ENCODE measurements at places on chromosomes 12 and 14.

- DNase-seq, result no peak
Measured at GRCh38 chr12:70741256-70741655, 104.0 kb upstream of the PTPRB start.

- no peak for DNase-seq
Measured at GRCh38 chr14:34329301-34329700, 132.7 kb downstream of the SPTSSA start.

GRCh38 chr12:6774499-6775062 lies 2.3 kb downstream of the LAG3 start:
- DNase-seq, result no peak

DNA sequence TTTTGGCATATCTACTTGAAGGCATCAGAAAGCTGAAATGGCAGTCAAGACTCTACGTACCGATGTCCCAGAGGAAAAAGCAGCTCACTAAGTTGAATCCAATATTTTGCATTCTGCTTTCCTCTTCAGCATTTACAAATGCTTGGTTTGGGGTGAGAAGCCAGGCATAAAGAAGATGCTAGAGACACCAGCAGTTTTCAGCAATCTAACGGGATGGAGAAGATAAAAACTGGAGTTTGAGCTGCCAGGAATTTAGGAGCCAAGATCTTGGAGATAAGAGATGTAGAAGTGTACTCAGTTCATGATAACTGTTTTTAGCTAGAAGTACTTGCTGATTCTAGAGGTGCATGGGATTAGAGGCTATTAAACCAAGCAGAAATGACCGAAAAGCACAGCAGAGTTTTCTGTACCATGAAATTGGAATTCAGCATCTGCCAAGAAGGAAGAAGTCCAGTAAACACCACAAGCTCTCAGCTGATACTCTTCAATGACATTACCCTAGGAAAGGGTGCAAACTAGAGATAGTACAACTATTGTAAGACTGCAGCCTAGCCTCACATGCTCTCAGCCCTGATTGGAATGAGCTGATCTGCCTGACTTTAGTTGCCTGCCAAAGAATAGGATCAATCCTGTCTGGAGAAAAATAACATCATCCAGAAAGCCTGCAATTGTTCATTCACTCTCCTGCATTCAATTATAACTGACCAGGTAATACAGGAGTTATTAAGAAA lies 7.4 kb upstream of the ALDH1L2 start:
- no peak for DNase-seq

GRCh38 chr12:117111821-117112595 lies 12.8 kb upstream of the TESC start:
- no peak for DNase-seq

DNA sequence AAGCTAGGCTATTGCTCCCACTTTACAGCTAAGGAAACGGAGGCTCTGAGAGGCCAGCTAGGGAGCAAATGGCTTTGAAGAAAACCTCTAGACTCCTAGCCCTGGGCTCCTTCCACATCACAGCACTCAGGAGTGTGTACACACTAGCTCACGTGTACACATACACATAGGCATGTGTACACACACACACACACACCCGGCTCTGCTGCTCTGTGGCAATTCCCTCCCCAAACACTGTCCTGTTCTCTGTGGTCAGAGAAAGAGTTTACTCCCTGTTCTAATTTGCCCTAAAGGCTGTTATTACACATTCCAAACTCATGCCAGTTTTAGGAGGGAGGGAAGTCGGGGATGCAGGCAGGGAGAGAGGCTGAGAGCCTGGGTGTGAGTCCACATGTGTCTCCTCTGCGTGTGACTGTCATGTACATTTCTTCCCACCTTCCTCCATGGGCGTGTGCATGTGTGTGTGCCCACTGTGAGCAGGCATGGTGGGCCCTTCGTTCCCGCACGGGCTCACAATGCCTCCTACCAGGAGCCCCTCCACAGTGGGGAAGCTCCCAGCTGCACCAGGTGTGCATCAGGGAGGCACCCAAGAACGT lies 14.2 kb downstream of the TRPV4 start:
- DNase-seq, result no peak

GRCh38 chr14:36022765-36023410 lies 153.6 kb downstream of the PTCSC3 start:
- no peak for DNase-seq

DNA sequence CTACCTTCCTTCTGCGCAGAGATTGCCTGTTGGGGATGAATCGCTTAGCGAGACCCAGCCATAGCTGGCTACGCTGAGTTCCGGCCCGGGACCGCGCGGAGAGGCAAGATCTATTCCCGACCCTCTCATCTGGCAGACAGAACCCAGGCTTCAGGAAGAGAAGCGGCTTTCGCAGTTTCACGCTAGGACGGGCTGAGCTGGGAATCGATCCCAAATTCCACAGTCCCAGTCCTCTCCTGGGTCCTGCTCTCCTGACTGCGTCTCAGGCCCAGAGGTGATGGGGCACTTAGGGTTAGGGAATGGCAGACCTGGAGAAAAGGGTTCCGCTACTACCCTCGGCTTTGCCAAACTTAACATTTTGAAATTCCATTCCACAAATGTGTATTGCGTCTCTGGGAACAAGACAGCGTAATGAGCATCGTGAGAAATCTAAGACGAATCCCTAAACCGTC lies 2.8 kb downstream of the PTPN21 start:
- no peak for DNase-seq

DNA sequence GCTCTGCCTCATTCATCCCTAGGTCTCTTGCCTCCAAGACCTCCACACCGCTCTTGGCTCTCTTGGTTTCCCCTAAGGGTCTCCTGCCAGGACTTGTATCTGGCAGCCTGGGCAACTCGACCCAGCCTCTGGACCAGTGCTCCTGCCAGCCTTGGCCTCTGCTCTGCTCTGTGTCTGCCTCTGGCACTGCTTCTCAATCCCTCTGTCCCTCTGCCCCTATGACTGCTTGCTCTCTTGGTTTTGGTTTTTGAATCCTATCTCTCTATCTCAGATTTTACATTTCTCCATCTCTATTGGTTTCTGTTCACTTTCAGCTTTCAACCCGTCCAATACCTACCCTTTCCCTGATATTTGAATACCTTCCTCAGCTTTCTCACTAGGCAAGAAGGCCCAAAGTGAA lies 6.3 kb downstream of the ITGA5 start:
- no peak for DNase-seq

All from activated CD4-positive, alpha-beta T cell treated with anti-CD3 and anti-CD28 coated beads for 48 hours (primary cell).